ENCODE measurements at places on chromosomes 4 and X.
A peak's percentile ranks its signal among the peaks of the same experiment; 100 is the strongest.

GRCh38 chr4:3387943-3388361, 53.8 kb upstream of the HGFAC start:
- peak; percentile 49 for DNase-seq

- DNase-seq: peak; percentile 49
These were observed 23.2 kb downstream of the ADD1 start for GRCh38 chr4:2866891-2867290.

GRCh38 chr4:119049342-119049741, 86.3 kb upstream of the MYOZ2 start:
- no peak for DNase-seq

DNA sequence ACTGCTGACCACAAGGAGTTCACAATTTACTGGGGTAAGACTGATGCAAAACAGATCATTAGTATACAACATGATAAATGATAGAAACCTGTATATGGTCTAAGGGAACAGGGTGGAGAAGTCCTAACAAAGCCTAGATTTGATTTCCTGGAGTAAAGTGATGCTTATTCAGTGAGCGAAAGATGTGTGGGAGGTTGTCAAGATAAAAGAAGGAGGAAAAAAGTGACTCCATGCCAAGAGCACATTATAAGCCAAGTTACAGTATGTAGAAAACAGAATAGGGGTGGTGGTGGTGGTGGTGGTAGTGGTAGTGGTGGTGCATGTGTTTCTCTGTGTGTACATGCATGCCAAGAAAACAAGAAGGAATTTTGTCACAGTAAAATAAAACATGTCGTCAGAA, 325.2 kb downstream of the MAPK10 start:
- DNase-seq: no peak
